Right lung (tissue), 10 donors: ENCODE measurements at places on chromosomes 13 and 19. TPM values are rescaled to one million over a fixed set of nuclear protein-coding genes. Genes with fewer than 3 reads are reported as not detected.
A peak's percentile ranks its signal among the peaks of the same experiment; 100 is the strongest.

DNA sequence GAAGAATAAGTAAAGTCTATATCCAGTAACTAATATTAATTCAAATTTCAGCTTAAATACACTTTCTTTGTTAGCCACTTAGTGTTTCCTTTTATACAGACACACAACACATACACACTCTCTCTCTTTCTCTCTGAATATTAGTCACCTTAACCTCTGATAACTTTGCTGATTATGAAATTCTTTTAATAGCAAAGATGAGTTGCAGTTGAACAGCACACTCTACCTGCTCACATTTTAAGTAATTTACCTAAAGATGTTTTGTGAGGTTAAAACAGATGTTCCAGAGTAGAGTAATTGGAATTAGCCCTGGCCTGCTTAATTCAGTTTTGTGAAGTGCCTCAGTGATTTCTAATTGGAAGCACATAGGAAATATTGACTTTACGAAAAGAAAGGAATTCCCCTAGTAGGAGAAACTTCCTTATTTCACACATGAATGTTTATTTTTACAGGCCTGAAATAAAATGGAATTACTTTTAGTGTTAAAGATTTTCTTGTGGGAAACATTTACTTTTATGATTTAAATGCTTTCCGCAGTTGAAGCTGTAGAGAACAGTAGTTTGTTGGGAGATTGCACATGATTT is 184.3 kb downstream of the MYO16 start:
- DNase-seq = no peak

DNA sequence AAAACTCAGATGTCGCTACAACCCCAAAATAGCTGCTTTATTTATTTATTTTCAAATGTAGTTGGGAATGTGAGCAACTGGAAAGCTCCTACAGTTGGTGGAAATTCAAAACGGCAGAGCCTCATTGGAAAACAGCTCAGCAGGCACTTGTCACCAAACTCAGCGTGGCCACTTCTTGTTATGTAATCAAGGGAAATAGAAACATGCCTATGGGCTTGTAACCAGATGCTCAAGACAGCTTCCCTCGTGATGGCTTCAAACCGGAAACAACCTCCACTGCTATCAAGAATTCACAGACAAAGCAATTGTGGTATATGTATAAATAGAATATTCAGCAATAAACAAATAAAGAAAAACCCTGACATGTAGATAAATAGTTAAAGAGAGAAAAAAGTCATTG is 627.8 kb upstream of the SLC10A2 start:
- DNase-seq = no peak

- no peak for DNase-seq
Observed at GRCh38 chr13:101401196-101401595, 15.1 kb downstream of the NALCN start.

FPR1 gene
- polyA plus RNA-seq = 2.7 TPM

GRCh38 chr19:17281391-17282304 is at the start of gene ANKLE1:
Gene ANKLE1 (plus strand): TSS chr19:17281901. CDS start chr19:17281921, 20 bp downstream.
- DNase-seq = no peak

DNA sequence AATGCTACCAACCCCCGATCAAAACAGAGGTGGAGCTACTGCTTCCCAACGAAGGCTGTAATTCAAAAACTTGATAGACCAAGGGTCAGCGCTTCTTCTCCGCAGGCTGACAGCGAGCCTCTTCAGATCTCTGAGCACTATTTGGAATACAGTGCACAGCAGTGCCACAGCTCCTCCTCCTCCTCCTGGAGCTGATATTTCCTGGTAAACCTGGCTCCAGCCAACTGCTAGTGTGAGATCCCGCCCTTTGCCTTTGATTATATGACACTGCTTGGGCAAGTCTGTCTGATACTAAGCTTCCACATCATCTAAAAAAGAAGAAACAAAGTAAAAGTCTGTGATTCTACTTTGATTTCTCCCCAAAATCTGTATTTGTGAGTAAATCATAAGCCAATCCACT is 710.5 kb downstream of the DACH1 start:
- no peak for DNase-seq

DNA sequence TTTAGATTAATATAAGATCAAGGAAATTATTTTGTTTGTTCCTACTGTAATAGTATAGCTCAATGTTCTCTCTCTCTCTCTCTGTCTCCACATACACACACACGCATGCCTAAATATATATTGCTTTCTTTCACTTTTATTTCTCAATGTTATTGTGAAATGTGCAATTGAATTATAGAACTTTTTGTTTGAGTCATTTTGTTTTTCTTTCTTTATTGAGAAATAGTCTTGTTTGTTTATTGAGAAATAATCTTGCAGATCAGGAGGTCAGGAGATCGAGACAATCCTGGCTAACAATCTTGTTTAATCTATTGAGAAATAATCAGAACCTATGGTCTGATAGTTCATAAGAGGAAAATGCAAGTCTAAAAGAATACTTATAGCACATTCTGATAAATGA is 1581.3 kb downstream of the EFNB2 start:
- DNase-seq = peak; percentile 10

- DNase-seq = no peak
Observed at GRCh38 chr13:69109891-69110525, 997.6 kb upstream of the ATXN8OS start.
